ENCODE measurements at places on chromosomes 5 and 9.

DNA sequence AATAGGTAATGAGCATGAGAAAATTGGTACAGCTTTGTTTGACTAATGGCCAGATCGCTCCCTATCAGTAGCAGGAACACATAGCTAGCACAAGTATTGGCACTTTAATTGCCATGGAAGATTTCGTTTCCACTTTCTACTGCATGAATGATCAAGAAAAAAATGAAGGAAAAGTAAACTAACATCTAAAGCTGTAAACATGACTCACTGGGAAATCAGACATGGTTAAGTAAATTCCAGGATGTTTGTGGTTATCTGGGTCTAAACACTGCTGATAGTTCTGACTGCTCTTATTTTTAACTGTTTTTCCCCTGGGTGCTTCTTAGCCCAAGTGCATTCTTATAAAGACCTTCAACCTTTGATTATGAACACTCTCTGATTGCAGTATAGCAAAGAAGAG, 388.9 kb downstream of the NR2F1-AS1 start:
- no peaks in the 10 kb centered on the region for H3K4me1 ChIP-seq
- no peak for DNase-seq
- H3K27me3 ChIP-seq: no peaks in the 10 kb centered on the region
- no peak overlapping the region for H3K4me3 ChIP-seq

DNA sequence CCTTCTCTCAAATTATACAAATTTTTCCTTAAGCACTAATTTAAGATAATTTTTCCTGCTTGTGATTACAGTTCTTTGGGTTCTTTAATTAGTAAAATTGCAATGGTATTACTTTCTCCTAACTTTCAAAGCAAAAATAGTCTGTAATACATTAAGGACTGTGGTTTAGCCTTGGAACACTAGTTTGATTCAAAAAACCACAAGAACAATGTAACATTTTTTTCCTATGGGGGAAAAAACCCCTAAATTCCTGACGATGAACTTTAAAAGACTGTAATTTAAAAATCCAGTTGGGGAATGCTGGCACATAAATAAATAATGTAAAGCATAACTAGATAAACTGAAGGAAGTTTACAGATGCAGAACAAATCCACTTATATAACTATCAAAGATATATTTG, 65.3 kb downstream of the CDC14B start:
- H3K36me3 ChIP-seq: no peaks in the 10 kb centered on the region
- DNase-seq: no peak
- H3K27ac ChIP-seq: no peak overlapping the region
- no peaks in the 10 kb centered on the region for H3K27me3 ChIP-seq
- H3K4me3 ChIP-seq: no peak overlapping the region

GRCh38 chr9:11618241-11618805, 1005.5 kb upstream of the PTPRD start:
- no peaks in the 10 kb centered on the region for H3K27me3 ChIP-seq
- H3K4me1 ChIP-seq: no peaks in the 10 kb centered on the region

GRCh38 chr5:123937230-123937629, 425.3 kb downstream of the CSNK1G3 start:
- no peaks in the 10 kb centered on the region for H3K36me3 ChIP-seq
- no peaks in the 10 kb centered on the region for H3K27me3 ChIP-seq
- H3K4me3 ChIP-seq: no peak overlapping the region
- H3K27ac ChIP-seq: no peak overlapping the region
